Left colon (tissue), 2 donors: ENCODE measurements at places on chromosomes 6 and 20.

GRCh38 chr20:45917790-45918141, 5.8 kb upstream of the PLTP start:
- no peak for DNase-seq

- peak; percentile 55 for DNase-seq
Observed at GRCh38 chr6:73585566-73586415, 65.0 kb upstream of the EEF1A1 start.

DNA sequence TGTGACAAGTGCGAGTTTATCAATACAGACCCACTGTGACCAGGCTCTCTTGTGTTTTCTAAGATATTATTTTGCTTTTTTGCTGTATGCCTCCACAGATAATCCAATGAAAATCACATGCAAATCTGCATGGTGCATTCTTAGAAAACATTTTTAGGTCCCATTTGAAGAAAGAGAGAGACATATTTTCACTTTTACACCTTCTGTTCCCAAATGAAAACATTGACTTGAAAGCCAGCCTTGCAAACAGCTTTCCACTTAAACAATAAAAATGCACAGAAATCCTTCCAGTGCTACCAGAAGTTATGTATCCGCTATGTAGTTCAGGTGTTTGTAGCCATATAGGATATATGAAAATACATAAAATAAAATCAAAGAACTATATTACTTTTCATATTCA, 618.0 kb downstream of the CDH26 start:
- DNase-seq, result no peak

GRCh38 chr6:142885182-142885867, 59.7 kb downstream of the HIVEP2 start:
- DNase-seq, result peak; percentile 9

- DNase-seq, result peak; percentile 9
Observed at GRCh38 chr6:123997223-123997622, 193.6 kb downstream of the NKAIN2 start.
